ENCODE measurements at places on chromosomes 12 and 14. TPM values are rescaled to one million over a fixed set of nuclear protein-coding genes. Genes with fewer than 3 reads are reported as not detected.

Gene PCED1B
- total RNA-seq = 3.5 TPM

Gene SLC5A8
- not detected for total RNA-seq

DNA sequence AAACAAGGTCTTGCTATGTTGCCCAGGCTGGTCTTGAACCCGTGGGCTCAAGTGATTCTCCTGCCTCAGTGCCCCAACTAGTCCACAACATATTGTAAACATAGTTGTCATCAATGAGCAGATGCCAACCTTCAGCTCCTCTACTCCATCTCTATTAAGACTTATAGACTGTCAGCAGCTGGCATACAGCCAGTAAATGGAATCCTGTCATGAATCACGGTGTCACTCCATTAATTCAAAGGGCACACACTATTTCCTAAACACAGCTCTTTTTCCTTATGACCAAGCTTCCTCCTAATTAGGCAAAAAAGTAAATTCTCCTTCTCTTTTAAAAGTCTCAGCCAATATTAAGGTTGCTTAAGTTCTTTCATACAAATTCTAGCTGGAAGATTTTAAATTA lies 111.2 kb downstream of the ITPR2 start:
- DNase-seq = peak; percentile 55

DNA sequence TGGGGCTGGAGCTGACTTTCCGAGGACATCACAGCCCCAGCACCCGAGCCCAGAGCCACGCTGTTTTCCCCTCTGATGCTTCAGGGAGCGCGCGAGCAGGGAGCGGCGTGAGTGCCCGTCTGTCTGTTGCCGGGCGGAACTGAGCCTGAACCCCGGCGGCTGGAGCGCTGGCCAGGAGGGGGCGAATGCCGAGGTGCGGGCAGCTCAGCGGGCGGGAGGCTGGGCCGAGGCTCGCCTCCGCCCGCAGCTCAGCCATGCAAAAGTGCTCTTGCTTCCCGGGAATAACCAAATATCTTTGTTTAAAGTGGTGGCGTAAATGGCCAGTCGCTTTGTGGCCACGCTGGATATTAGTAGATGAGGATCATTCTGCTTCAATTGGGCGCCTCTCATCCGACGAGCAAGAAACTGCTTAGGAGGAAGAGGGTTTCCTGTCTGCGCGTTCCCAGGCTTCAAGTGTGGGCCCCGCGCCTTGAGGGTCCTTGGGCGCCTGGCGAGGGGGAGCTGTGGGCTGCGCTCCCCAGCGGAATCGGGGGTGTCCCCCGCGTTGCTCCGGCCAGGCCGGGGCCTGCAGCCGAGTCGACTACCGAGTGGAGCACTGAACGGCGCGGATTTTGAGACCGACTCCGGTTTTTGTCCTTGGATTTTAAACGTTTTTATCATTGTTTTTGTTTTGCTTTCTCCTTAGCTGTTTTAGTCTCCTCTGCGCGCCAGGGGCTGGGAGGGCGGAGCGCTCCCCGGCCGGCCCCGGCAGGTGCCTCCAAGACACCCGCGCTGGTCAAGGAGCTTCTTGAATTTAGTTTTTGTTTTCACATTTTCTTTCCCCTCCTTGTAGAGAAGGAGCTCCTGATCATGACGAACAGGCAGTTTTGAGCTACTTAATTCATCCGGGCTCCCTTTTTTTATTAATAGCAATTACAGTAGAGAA lies 831 bp upstream of the NKX2-1 start:
- no peak for DNase-seq

- DNase-seq = no peak
These were observed 31.8 kb downstream of the PPM1H start for GRCh38 chr12:62903151-62903550.

DNA sequence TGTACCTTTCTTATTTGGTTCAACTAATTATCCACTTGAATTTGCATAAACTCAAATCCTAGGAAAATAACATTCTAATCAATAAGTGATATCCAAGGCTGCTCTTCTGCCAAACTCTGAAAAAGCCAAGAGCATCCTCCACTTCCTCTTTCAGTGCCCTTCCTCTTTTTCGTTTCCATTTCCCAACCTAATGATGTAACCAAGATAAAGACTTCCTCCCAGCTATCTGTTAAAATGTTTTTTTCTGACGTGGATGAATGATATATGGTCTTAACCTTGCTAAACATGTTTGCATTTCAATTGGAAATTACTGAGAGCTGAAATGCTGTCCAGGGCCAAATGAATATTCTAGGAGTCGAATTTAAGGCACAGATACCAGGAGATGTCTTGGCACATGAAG lies 459.5 kb upstream of the PDE3A start:
- no peak for DNase-seq

- no peak for DNase-seq
These were observed 3.2 kb downstream of the CATSPERB start for GRCh38 chr14:91728616-91729183.

GRCh38 chr12:52441320-52441911 lies 7.2 kb upstream of the KRT75 start:
- peak; percentile 87 for DNase-seq

DNA sequence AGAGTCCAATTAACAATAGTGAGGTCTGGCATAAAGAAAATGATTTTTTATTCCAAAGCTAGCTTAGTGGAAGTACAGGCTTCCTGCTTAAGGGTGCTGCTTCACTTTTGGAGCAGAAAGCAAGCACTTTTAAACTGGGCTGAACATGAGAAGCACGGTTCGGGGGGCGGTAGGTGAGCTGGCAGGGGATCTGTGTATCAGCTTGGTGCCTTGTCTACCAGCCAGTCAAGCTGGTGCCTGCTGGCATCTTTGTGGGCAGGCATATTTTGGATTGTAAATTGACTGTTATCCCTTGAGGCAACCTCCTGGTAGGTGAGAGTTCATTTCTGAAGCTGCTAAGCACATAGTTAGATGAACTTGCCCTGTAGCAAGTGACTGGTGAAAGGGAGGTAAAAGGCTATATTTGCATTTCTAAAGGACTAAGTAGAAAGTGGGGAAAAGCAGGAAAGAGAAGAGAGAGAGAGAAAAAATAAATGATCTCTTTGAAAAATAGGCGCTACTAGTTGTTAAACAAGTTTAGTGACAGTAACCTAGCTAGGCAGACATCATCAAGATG lies 121.1 kb upstream of the SYT10 start:
- peak; percentile 1 for DNase-seq

DNA sequence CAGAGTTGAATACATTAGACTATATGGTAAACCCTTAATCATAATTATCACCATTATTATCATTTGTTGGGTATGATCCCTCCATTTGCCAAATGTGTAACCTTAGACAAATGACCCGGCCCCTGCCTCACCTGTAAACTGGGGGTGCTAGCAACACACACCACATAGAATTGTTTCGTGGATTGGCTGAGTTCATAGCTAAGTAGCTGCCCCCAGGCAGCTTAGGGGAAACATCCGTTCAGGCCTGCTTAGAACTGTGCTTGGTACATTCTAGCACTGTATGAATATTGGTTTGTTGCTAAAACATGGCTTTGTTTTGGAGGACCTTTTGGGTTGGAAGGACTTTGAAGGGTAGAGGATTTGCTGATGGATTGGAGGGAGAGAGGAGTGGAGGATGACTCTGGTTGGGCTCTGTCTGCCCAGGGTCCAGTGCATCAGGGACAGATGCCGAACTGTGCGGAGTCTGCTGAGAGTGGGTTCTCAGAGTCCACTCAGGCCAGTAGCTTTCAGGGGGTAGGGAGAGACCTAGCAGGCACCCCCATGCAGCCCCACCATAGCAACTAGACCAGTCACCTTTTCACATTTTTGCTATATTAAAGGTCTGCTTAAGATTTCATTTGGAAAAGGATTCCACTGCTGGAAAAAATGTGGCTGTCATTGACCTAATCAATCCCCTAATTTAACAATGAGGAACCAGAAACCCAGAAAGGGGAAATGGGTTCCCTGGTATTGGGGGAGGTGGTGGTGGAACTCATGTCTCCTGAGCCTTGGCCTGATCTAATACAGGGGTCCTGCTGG lies 2.2 kb downstream of the RIN3 start:
- no peak for DNase-seq

Measured in renal cortical epithelial cell (primary cell).